AG04450 (cell line): ENCODE measurements at places on chromosomes 12 and 14.
A peak's percentile ranks its signal among the peaks of the same experiment; 100 is the strongest.

GRCh38 chr12:109642506-109643132 lies 69.0 kb downstream of the MVK start:
- no peak for DNase-seq

DNA sequence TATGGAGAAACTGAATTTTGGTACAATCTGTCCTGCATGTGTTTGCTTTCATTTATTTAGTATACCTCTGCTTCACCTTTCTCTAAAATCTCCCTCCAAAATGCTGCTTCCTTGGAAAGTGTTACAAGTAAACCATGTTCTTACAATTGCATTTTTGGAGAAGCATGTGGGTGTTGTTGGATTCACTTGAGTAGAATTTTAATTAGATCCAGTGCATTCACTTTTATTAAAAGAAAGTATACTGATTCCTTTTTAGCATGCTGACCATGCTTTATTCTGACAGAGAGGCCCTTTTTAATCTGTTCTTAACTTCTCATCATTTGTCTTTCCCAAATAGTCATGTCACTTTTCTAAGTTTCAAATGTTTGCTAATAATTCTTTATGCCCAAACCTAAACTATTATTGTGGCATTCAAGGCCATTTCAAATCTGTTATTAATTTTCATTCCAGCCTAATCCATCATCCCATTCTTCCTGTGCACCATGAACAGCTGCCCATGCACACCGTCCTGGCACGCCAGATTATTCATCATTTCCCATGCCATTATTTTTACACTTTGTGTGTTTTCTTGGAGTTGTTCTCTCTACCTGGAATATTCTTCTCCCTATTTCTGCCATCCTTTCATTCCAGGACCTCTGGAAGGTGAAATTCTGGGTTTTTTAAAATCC lies 90.7 kb downstream of the METTL25 start:
- DNase-seq: no peak

DNA sequence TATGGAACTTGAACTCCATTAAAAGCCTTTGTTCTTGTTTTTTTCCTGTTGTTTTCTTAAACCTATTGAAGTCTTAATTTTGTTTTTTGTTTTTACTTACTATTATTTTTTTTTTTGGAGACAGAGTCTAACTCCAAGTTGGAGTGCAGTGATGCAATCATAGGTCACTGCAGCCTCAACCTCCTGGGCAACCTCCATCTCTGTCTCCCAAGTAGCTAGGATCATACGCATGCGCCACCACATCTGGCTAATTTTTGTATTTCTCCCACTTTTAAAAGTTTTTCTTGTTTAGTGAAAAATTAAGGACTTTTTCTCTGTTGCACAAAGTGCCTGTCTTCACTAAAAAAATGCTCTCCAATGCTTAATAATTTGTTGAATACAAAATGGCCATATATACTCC lies 76.2 kb downstream of the SCN8A start:
- DNase-seq: no peak

GRCh38 chr14:105128059-105128458 lies 40.5 kb downstream of the JAG2 start:
- DNase-seq: no peak

DNA sequence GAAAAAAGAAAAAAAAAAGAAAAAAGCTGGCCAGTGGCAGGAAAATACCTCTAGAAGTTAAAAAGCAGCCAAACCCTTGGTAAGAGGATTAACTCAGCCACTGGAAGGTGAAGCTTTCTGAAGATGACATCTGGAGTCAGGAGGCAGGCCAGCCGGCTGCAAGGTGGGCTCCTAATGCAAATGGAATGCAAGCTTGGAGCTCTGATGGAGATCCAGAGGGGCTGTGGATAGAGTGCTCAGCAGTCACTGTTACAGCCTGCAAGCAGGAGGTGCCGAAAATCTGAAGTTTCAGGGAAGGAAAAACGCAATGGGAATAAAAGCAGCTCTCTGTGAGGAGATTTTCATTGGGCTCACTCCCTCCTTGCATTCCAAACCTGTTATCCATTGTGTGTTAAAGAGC lies 41.0 kb downstream of the GSC start:
- DNase-seq: no peak

GRCh38 chr14:100425429-100425827 lies 102.3 kb downstream of the SLC25A47 start:
- no peak for DNase-seq

- no peak for DNase-seq
Measured at GRCh38 chr12:51270067-51270950, at the start of gene SMAGP. Gene SMAGP (minus strand): TSS chr12:51270415. CDS start chr12:51269278, 1,137 bp downstream.

- DNase-seq: no peak
Measured at GRCh38 chr14:39491134-39491571, 58.9 kb upstream of the FBXO33 start.

DNA sequence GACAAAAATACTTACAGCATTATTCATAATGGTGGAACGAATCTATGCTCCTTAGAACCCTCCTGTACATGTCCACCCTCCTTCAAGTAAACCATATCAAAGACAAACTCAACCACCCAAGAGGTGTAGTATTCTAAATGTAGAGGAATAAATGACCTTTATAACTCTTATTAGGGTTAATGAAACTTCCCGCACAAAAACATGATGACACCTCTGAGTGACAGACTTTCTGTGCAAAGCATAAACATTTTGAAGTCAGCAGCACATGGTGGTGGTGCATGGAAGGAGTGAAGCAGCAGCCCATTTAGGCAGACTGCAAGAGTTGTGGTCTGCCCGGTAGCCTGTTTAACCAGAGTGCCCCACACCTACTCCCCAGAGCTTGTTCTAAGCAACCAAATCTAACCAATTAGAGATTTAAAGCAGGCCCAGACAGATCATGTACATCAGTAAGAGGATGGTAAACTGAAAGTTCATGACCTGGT lies 615 bp upstream of the ASB8 start:
- DNase-seq: no peak

- DNase-seq: no peak
Measured at GRCh38 chr14:70642303-70643235, 853 bp downstream of the TTC9 start.

DNA sequence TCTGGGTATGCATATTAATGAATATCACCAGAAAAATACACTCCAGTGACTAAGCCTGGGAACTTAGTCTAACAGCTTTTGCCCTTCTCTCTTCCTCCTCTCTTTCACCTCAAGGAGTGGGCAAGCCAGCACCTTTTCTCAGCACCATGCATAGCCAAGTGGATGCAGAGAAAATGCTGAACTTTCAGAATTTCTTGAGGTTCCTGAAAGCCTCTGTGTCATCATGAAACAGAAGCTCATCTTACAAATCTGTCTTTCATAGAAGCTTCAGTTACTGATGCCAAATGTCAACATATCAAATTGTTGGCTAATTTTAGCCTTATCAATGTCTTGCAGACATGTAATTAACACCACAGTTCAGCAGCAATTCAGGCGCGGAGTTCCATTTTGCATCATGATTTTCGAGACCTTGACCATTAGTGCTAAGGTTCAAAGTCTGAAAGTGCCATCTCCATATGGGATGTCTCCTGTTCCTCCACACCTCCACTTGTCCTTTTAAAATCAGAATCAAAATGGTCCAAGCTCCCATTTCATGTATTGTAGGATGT lies 51.1 kb upstream of the RPH3A start:
- no peak for DNase-seq

DNA sequence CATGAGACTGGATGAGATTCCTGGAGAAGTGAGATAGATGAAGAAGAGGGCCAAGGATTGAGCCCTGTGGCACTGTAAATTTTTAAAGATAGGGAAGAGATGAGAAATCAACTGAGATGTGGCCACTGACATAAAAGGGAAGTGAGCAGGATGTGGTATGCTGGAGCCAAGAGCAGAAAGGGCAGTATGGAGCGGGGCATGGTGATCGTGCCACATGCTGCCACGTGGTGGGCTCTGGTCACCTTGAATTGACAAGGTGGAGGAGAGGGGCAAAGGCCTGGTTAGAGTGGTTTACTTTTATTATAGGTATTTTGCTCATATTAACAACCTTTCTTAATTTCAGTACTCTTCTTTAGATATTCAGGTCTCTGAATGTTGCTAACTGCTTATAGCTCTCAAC lies 257.9 kb downstream of the NEDD1 start:
- no peak for DNase-seq

DNA sequence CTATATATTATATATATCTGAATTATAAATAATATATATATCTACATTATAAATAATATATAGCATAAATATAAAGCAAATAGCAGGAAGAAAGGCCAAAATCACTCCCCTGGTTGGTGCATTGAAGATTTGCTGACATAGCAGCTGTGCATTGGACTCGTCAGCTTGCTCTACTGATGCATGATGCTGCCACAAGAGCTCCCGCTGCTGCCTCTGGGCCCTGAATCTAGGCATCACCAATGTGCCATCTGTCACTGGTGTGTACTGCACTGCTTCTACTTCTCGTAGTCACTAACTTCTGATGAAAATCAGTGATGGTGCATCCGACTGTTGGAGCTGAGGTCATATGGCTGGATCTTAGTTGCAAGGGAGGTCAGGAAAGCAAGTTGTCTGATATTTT lies 205.0 kb downstream of the ADAMTS20 start:
- DNase-seq: no peak

DNA sequence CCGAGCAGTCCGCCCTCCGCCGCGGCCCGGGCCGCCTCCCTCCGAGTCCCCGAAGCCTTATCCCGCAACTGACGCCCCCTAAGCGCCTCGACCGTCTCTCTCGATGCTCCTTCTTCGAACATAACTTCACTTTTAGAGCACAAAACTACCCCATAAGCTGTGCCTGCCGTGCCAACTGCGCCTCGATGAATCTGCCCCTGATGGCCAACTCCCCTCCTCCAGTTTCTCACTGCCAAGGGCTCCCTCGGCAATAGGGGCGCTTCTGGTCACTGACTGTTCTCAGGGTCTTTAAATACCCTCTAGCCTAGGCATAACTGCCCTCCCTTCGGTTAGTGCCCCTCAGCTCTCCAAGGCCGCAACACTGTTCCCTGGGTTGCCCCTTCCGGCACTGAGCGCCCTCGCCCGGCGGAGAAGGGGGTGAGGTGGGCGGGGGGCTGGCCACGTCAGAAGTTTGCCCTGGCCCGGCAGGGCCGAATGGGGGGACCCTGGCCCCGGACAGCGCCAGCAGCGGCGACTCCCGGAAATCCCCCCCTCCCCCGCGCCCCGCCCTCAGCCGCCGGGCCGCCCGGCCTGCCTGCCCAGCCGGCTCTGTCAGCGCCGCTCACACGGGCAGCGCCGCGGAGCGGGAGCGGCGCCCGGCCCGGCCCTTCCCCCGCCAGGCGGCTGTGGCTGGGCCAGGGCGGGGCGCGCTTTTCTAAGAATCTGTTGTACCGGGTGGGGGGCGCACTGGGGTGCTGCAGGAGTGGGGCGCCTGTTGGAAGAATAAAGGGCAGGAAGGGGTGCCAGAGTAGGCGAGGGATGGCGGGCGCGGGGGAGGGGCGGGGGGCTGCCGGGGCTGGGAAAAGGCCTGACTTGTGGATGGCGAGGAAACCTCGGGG lies 10.6 kb downstream of the RARG start:
- no peak for DNase-seq

GRCh38 chr14:52025310-52025709 lies 36.0 kb downstream of the RTRAF start:
- peak; percentile 78 for DNase-seq

DNA sequence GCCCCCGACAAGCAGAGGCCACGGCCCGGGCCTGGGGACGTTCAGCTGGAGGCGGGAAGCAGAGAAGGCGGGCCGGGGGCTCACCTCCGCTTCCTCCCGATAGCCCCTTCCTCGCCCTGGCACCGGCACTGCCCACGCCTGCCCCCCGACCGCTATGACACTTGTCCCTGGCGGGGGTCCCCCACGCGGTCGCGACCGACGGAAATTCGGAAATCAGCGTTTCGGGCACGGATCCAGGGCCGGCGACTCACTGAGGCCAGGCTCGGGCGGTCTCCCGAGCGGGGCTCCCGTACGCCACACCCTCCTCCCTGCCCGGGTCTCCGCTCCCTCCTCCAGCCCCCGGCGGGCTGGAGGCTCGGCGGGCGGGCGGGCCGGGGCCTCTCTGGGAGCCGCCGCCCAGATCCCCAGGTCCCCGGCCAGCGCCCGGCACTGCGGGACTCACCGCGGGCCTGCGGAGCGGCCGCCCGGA lies 581 bp downstream of the PITPNM2 start:
- no peak for DNase-seq

DNA sequence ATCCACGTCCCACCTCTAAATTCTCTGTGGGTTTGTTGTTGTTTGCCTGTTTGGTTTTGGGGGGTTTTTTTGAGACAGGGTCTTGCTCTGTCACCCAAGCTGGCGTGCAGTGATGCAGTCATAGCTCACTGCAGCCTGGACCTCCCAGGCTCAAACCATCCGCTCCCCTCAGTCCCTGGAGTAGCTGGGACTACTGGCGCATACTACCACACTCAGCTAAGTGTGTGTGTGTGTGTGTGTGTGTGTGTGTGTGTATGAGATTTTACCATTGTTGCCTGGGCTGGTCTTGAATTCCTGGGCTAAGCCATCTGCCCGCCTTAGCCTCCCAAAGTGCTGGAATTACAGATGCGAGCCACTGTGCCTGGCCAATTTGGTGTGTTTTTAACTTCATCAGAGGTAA lies 236.2 kb downstream of the SLC41A2 start:
- no peak for DNase-seq

- no peak for DNase-seq
Measured at GRCh38 chr12:44076871-44077270, 241.0 kb downstream of the TMEM117 start.

DNA sequence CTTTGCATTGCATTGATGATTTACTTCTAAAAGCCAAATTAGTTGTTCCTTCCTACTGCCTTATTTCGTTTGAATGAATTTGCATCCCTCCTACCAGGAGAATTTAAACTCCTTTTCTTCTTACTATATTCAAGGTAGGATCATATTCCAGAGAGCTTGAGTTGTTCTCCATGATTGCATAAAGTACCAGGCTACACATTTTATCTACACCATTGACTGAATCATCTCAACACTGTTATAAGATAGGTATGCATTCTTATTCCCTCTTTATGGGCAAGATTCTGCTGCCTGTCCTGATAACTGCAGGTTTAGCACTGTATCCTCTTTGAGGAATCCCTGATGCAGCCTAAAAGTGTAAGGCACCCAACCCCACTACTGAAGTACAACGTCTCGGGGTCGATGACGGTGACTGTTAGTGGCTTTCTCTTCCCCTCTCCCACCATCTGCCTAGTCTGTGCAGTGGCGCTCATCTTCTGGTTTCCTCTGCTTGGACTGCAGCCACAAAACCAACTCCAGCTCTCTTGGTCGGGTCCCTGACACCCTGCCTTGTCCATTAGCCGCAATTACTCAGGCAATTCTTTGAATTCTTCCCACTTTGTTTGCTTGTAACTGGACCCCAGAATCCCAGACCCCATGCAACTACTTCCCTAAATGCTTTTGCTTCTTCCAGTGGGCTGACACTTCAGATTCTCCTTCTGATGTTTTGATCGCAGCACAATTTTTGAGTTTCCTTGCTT lies 44.4 kb upstream of the STXBP6 start:
- no peak for DNase-seq

DNA sequence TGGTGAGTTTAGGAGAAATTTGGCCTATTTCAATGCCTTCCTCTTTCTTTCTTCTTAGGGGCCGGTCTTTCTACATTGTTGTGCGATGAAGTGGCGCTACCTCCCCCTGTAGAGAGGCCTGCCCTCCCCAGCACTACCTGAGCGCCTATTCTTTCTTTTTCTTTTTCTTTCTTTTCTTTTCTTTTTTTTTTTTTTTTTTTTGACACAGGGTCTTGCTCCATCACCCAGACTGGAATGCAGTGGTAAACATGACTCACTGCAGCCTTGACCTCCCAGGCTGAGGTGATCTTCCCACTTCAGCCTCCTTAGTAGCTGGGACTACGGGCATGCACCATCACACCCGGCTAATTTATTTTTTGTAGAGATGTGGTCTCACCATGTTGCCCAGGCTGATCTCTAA lies 136.1 kb upstream of the MAX start:
- peak; percentile 66 for DNase-seq

- no peak for DNase-seq
Measured at GRCh38 chr14:21105095-21105494, 4.2 kb downstream of the TMEM253 start.
